ENCODE measurements at places on chromosomes 6 and 20.

DNA sequence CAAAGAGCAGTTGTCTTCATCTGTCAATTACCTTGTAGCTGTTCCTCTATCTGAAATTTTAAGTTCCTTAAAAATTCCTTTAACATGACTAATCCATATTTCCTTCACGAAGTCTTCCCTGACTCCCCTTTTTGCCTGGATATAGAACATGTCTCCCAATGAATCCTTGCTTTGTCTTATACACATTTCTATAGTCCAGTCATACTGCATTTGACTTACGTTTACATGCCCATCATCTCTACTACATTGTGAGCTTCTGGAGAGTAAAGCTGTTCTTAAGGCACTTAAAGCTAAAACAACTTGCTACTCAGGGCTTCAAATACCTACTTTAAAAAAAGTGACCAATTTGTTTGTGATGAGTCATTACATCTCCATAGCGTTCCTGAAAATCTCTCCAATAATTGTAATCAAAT, 4.9 kb downstream of the REV3L start:
- no peak for DNase-seq

DNA sequence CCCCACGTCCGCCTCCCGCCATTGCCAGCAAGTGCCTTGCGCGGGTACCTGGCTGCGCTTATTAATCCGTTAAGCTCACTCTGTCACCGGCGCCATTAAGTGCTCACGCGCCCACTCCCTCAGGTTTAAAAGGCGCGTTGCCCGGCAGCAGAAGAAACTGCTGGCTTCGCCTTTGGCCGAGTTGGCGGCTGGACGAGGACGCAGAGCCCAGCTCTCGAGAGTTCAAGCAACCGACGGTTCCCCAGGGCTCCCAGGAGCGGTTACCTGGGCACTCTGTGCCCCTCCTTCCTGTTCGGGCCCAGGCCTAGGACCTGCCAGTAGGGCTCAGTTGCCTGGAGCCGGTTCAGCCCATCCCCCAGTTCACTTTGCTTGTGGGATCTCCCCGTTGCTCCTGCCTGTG, at the start of gene GGTLC1:
GGTLC1 (minus strand) TSS at position 219 of the 400 bp plus-strand sequence. CDS start 2,168 bp downstream, outside the sequence.
- DNase-seq, result no peak

- no peak for DNase-seq
Observed at GRCh38 chr20:45589725-45590124, 10.6 kb upstream of the WFDC8 start.

DNA sequence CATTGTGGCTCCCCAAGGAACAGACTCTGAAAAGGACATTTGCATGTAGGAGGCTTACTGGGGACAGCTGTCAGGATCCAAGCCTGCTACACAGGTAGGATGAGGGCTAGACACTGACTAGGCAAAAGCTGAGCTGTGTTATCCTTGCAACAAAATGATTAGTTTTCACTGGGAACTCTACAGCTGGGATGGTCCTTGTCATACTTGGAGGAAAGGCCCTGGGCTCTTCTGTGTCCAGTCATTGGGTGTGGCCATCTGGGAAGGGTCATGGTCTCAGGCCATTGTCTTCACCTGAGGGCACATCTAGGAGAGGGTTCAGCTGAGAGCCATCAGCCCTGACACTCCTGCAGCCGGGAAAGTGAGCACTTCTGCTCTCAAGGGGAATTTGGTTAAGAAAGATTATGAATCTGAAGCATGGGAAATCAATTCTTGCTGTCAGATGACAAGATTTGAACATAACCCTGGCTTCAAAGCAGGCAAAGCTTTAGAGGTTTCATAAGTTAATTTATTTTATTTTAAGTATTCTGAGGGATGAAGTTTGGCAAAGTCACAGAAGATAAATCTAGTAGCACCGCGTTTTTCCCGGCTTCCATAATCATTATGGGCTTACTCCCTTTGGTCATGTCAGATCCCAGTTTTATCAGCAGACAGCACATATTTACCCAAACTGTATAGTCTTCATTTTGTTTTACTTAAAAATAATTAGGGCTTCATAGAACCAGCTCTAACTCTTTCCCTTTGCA, 78.4 kb upstream of the SLC22A23 start:
- DNase-seq, result no peak

- DNase-seq, result no peak
Observed at GRCh38 chr6:107271208-107271790, 156.0 kb upstream of the BEND3 start.
